Neural progenitor cell (in vitro differentiated cells): ENCODE measurements at places on chromosomes 11 and 22. TPM values are rescaled to one million over a fixed set of nuclear protein-coding genes. Genes with fewer than 3 reads are reported as not detected.

DNA sequence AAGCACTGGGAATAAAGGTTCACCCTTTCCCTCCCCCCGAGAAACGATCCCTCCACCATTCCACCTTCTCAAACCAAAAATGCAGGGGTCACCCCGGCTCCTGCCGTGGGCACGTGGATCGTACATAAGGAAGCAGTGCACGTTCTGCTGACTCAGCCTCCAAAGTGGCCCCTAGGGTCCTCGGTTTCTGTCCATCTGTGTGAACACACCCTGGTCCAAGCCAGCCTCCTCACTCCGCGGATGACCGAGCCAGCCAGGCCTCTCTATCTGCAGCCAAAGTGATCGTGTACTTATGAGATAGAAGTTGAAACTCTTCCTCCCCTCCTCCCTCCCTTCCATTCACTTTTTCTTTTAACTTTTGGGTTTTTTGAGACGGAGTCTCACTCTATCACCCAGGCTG, 16.2 kb downstream of the C11orf24 start:
- no peak overlapping the region for H3K4me3 ChIP-seq
- no peak for DNase-seq
- H3K36me3 ChIP-seq, result no peaks in the 10 kb centered on the region
- H3K27me3 ChIP-seq, result no peaks in the 10 kb centered on the region
- H3K4me1 ChIP-seq, result peaks cover 6% of the 10 kb centered on the region

GRCh38 chr22:16953206-16954059, 54.6 kb downstream of the GAB4 start:
- DNase-seq, result no peak
- no peaks in the 10 kb centered on the region for H3K27me3 ChIP-seq
- H3K4me3 ChIP-seq, result no peak overlapping the region
- H3K27ac ChIP-seq, result no peak overlapping the region
- H3K36me3 ChIP-seq, result no peaks in the 10 kb centered on the region

Gene OR51S1
- not detected in 2 replicates for total RNA-seq

Gene WBP2NL
- not detected in 2 replicates for total RNA-seq

Gene MS4A15
- total RNA-seq, result 0.09 TPM in 1 of 2 replicates, not detected in the other

Gene CYP2R1
- total RNA-seq, result 28.8 and 29.9 TPM in 2 replicates

Gene DCUN1D5
- total RNA-seq, result 75.9 and 77.1 TPM in 2 replicates
